ENCODE measurements at places on chromosomes 6 and 20.

- DNase-seq, result no peak
Measured at GRCh38 chr20:47815866-47816265, 30.6 kb upstream of the SULF2 start.

DNA sequence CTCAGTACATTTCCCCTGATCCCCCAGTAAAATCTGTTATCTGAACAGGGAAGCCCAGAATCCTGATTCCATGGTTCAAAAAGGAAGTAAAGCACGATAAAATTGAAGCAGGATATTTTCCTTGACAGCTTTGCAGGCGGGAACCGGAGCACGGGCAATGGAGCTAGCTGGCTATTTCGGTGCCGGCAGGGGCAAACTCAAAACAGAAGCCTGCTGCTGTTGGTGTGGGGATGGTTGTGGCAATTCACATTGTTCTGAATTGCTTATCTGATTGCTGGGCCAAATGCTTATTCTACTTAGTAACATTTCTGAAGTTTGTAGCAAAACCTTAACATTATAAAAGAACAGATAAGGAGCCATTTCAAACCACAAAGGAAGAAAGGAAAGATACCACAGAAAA, 172.4 kb downstream of the MMS22L start:
- no peak for DNase-seq

DNA sequence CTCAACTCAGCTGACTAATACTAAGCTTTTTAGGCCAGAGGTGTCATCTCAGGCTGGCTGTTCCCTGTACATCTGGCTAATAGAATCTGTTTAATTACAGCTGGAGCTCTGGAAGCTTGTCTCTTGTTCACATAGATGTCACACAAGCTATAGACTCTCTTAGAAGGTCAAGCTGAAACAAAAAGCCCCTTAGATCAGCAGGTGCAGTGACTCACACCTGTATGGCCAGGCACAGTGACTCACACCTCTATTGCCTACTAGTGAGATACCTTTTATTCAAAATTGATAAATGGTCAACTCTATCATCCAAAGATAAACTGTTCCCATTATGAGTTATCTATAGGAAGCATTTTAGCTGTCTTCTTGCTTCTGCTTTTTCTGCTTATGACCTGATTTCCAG, 29.9 kb upstream of the MTHFD1L start:
- DNase-seq, result no peak

GRCh38 chr6:70651326-70651905, 16.3 kb upstream of the SMAP1 start:
- DNase-seq, result no peak

- no peak for DNase-seq
Measured at GRCh38 chr20:60584221-60584620, 626.0 kb downstream of the CDH26 start.

GRCh38 chr6:127457456-127458064, 1.6 kb downstream of the KIAA0408 start:
- peak; percentile 94 for DNase-seq

DNA sequence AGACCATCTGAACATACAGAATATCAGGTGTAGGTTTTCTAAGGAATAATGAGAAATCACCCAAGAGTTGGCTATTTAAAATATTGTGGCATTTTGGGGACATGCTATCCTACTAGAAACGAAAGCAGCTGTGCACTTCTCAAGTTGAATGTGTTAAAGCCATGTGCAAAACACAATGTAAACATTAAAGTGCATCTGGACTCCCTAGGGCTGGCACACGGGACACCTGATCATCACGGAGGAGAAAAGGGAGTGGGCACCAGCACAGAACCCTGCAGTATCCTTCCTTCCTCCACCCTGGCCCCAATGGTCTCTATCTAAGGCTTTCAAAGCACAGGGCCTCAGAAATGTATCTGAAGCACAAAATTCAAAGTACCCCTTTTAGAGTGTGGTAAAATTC, 94.3 kb downstream of the INSM1 start:
- no peak for DNase-seq

DNA sequence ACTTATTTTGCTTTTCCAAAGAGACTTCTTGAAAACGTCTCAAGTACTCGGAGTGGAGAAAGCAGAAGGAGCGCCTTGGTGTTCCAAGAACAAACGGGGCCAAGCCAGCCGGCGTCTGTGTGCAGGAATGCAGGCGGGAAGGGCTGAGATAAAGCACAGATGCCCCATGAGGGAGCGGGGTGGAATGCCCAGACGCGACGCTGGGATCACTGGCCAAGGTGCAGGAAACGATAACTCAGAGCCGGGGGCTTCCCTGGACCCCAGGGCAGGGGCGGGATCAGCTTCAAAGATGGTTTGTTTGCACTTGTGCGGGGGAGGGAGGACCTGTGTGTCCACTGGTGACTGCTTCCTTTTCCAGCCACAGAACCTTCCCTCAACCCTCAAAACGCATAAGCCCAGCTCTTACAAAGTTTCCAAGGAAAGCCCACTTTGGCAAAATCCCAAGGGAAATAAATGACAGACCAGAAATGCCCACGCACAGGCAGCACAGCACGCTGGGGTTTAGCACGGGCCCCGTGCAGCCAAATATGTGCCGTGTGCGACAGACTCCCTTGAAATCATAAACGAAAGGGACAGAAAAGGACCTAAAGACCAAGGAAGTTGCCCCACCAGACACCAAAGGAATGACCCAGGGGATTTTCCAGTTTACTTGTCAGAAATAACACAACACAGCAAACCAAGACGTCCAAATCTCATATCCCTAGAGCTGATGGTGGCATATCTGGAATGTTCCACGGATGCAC, 113.9 kb downstream of the NFATC2 start:
- peak; percentile 52 for DNase-seq

DNA sequence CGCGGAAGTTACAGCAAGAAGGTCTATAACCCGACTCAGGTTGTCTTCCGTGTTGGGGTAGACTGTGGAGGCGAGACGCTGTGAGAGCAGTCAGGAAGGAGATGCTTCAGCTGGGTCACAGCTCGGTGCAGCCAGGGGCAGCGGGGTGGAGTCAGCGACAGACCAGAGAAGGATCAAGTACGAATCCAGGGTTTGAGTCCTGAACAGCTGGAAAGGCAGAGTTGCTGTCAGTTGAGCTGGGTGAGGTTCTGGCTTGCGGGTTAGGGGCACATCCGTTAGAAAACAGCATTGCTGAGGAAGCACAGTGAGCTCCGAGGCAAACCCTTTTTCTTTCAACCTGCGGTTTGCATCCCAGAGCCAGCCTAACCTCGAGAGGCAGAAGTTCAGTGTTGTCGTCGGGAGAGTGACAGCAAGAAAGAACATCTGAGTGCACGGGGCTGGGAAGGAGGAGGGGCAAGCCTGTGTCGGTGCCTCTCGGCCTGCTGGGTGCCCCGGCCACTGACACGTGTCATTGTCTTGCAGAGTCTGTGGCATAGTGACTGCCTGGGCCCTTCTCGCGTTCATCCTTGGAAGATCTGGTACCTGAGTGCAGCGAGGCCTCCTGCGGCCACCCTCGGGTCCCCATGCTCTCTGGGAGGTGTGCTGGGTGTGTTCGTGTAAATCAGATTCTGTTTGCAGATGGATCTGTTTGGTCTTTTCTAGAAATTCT, 20.0 kb downstream of the PNLDC1 start:
- no peak for DNase-seq

GRCh38 chr6:146974351-146974750, 229.9 kb upstream of the STXBP5 start:
- DNase-seq, result no peak

DNA sequence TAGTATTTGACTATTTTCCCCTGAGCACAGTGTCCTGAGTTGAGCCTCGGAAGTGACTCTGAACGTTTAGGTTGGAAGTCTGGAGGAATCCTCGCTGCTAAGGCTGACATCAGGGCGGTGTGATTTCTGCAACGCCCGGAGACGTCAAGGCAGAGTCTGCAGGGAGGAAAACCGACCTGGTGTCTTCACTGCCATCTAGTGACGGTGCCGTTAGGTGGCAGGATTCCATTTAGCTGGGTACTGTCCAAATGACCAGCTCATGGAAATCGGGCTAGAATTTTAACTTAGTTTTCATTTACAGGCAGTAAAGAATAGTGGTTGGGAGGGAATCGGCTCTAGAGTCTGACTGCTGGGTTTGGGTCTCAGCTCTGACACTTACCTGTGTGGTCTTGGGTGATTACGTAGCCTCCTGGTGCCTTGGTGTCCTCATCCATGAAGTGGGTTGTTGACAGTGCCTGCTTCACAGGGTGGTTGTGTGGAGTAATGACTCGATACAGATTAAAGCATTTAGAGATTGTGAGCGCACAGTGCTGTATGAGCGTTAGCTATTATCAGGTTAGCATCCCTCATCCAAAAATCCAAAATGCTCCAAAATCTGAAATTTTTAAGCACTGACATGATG, 35.0 kb downstream of the FOXF2 start:
- DNase-seq, result peak; percentile 78

GRCh38 chr20:13355941-13356486, 134.9 kb downstream of the ISM1 start:
- no peak for DNase-seq

GRCh38 chr20:62306414-62307187, 3.8 kb downstream of the ADRM1 start:
- DNase-seq, result no peak

DNA sequence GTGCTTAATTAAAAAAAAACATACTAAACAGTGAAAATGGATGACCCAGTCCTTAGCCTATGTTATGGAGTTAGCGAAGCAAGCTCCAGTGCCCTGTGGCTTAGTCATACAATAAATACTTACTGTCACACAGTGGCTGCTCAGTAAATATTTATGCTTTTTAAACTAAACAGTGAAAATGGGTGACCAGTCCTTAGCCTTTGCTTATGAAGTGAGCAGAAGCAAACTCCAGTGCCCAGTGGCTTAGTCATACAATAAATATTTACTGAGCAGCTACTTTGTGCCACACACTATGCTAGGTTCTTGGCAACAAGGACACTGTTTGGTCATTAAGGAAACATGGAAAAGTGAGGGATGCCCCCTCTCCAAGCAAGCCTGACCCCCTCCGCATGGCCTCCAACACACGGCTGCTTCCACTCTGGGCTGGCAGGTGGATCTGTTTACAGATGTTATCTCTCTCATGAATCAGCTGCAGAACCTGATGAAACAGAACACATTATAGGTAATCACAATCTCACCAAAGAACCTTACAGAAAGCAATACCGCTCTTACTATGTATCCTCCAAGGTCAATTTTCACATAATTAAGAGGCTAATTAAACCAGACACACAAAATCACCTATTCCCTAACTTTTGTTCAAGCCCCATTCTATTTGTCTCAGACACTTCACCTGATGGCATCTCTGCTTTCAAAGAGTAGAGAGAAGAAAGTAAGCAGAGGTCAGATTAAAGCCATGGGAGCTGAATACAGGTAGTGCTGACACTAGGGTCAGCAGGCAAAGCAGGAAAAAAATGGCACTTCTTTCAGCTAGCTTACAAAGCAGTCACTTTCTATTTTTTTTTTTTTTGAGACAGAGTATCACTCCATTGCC, 27.3 kb downstream of the CDK5RAP1 start:
- DNase-seq, result peak; percentile 73

DNA sequence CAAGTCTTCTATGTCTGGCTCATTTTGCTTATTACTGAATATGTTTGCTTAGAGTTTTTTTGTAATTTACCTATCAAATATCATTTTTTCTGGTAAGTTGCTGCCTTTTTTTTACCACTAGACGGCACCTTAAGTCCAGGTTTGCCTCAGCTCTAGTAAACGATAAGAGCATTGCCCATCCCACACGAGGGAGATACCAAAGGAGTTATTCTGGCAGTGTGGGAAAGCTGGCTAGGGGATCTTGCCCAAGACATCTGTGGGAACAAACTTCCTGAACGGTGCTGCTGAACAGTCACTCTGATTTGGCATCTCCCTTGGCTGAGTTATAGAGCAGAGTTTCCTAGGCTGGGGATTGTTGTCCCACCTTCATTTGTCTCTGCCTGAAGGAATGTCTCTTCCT, 306.4 kb downstream of the COL12A1 start:
- DNase-seq, result peak; percentile 66

GRCh38 chr6:140475086-140475485, 1100.6 kb upstream of the CITED2 start:
- peak; percentile 44 for DNase-seq

DNA sequence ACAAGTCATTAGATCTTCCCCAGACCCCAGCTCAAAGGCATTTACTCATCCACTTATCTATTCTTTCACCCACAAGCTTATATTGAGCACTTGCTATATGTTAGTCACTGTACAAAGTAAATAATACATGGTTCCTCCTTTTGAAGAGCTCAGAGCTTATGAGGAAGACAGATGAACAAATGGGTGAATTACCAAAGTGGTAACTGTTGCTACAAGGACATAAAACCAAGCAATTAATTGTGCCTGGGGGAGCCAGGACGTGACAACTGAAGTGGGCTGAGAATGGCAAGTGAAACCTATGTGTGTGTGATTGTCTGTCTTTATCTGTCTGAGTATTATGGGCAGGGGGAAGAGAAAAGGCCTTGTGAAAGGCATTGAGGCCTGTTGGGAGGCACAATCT, 45.6 kb upstream of the AKIRIN2 start:
- no peak for DNase-seq

GRCh38 chr6:47392251-47392650, 82.5 kb upstream of the TNFRSF21 start:
- DNase-seq, result no peak

- no peak for DNase-seq
Measured at GRCh38 chr6:87074101-87074621, 20.7 kb downstream of the CGA start.

DNA sequence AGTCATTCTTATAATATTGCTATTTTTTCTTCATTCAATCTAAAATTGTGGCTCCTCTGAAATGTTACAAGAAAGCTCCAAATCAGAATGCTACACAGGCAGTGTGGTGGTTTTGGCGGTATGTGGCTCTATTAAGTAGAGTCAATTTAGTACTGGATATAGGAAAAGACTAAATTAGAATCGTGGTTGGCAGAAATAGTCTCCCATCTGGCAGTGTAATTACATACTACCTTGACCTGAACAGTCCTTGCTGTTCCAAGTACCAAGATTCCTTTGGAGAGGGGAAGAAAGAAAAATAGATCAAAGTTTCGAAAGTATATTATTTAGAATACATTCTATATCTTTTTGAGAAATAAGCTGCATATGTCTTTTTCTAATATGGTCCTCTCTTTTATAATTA, 78.2 kb downstream of the C6orf118 start:
- DNase-seq, result no peak

DNA sequence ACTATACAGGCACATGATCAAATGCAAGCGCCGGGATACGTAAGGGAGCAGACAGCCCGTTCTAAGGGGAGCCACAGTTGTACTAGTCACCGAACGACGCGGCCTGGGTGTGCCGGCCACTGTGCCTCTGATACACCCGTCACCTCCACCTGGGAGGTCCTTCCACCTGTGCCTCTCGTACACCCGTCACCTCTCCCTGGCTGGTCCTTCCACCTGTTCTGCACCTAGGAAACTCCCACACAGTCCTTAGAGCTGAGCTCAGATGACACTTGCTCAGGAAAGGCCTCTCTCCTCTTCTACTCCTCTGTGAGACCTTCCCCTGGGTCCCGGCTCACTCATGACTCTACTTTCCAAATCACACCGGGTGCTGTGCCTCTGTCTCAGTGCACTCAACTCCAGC, 245.0 kb downstream of the TTLL2 start:
- no peak for DNase-seq

GRCh38 chr20:18527836-18528235, 20.1 kb downstream of the SEC23B start:
- peak; percentile 69 for DNase-seq

Measured in iris pigment epithelial cell (primary cell).